ENCODE measurements at places on chromosomes 3 and 15.

GRCh38 chr15:69573815-69574475 lies 121.3 kb downstream of the RPLP1 start:
- no peak overlapping the region for H3K27ac ChIP-seq
- DNase-seq = no peak
- no peaks in the 10 kb centered on the region for H3K27me3 ChIP-seq

- H3K27me3 ChIP-seq = no peaks in the 10 kb centered on the region
- no peak for DNase-seq
- no peak overlapping the region for H3K27ac ChIP-seq
- H3K4me3 ChIP-seq = no peak overlapping the region
- H3K4me1 ChIP-seq = no peaks in the 10 kb centered on the region
Observed at GRCh38 chr15:100770661-100771584, 108.7 kb upstream of the ALDH1A3 start.

GRCh38 chr3:65575376-65575840 lies 463.3 kb downstream of the MAGI1 start:
- no peak for DNase-seq
- no peak overlapping the region for H3K27ac ChIP-seq
- no peak overlapping the region for H3K4me3 ChIP-seq
- no peaks in the 10 kb centered on the region for H3K27me3 ChIP-seq
- H3K36me3 ChIP-seq = no peaks in the 10 kb centered on the region

DNA sequence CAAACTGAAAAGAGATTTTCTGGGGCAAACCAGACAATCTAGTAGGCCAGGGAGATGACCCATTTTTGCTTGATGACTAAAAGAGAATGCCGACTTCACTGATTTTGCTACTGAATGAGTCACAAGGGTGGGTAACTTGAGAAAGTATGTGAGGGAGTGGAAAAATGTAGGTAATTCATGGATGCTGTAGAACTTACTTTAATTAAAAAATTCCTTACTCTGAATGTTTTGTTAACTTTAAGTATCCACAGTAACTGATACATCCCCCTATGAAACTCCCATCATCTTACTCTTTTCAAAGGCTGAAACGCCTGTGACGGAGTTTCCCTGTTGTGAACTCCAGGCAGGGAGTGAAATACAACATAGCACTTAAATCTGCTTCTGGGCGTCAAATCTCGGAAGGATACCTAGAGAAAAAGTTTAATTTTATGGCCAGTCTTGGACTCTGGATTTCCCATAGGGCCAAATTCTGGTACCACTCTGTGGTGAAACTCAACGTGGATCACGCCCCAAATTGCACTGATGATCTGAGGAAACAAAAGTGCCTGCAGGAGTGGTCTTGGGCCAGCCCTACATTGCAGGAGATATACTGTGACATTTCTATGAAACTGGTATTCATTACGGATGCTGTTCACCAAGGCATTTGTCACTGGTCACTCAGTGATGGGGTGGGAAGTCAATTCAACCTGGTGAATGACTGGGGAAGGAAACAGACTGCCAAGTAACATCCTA lies 24.0 kb downstream of the GOLIM4 start:
- H3K4me1 ChIP-seq = no peaks in the 10 kb centered on the region
- no peaks in the 10 kb centered on the region for H3K27me3 ChIP-seq
- H3K36me3 ChIP-seq = no peaks in the 10 kb centered on the region

DNA sequence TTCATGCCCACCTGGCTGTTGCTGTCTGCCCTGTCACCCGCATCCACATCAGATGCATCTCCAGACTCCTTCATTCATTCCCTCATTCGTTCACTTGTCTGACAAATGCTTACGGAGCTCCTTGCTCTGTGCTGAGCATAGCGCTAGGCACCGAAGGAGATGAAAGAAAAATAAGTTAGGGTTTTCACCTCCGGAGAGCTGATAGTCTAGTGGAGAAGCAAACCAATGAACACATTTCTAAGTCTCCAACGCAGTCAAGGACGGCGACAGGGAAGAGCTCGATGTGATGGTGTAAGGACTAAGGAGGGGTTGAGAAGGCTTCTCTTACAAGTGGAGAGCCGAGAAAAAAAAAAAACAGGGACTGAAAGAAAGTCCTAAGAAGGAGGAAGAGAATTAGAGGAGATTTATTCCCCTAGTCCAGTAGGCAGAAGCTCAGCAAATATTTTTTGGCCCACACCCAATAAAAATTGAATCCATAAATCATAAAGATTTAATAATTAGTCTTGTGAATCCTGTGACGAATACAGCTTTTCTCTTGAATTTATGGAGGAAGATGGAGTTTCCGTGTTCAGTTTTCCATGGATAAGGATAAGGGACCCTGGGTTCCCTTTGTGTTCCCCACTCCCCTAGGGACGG lies 127.2 kb upstream of the DLG1 start:
- H3K4me1 ChIP-seq = peaks cover 7% of the 10 kb centered on the region
- DNase-seq = no peak
- no peak overlapping the region for H3K4me3 ChIP-seq
- no peaks in the 10 kb centered on the region for H3K36me3 ChIP-seq

DNA sequence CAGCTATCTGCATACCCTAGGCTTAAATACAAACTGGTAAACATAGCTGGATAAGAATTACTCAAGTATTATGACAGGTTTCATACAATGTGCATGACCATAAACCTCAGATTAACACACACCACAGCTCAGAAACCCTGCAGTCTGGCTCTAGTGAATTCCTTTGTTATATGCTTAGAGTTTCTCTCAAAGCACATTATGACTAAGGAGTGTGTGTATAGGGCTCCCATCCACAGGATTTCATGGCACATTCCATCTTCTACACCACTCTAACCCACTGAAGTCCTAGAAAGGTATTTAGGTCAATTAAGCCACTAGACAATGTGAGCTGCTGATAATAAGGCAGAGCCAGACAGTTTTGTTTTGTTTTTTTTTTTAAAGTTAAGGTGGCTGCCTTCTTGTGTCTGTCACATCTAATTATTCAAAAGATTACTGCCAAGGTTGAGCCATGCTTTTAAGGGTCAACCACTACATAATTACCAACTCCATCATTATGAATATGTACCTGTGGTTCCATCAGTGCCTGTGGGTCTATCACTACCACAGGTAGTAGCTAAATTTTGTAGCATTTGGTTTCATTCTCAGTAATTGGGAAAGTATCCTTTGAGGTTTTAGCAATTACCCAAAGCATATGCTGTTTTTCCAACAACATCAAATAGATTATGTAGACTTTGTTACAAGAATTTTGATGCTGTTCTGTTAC lies 107.0 kb downstream of the ALCAM start:
- no peak for DNase-seq
- no peak overlapping the region for H3K27ac ChIP-seq
- no peaks in the 10 kb centered on the region for H3K4me1 ChIP-seq
- H3K27me3 ChIP-seq = no peaks in the 10 kb centered on the region
- H3K4me3 ChIP-seq = no peak overlapping the region

GRCh38 chr3:62151591-62151990 lies 221.8 kb downstream of the FEZF2 start:
- no peaks in the 10 kb centered on the region for H3K36me3 ChIP-seq
- H3K27me3 ChIP-seq = no peaks in the 10 kb centered on the region
- DNase-seq = no peak
- no peaks in the 10 kb centered on the region for H3K4me1 ChIP-seq
- no peak overlapping the region for H3K27ac ChIP-seq

- peak; percentile 13 for DNase-seq
- no peaks in the 10 kb centered on the region for H3K36me3 ChIP-seq
- peaks cover 20% of the 10 kb centered on the region for H3K27me3 ChIP-seq
- no peak overlapping the region for H3K4me3 ChIP-seq
- H3K4me1 ChIP-seq = no peaks in the 10 kb centered on the region
- no peak overlapping the region for H3K27ac ChIP-seq
Observed at GRCh38 chr3:10753964-10754363, 62.1 kb upstream of the SLC6A11 start.

- peaks cover 16% of the 10 kb centered on the region for H3K4me1 ChIP-seq
- no peak for DNase-seq
- H3K27ac ChIP-seq = no peak overlapping the region
- no peaks in the 10 kb centered on the region for H3K36me3 ChIP-seq
Observed at GRCh38 chr3:183255348-183255730, 2.3 kb downstream of the B3GNT5 start.

GRCh38 chr3:191139736-191140135 lies 59.3 kb upstream of the OSTN start:
- H3K27ac ChIP-seq = no peak overlapping the region
- no peaks in the 10 kb centered on the region for H3K27me3 ChIP-seq
- no peaks in the 10 kb centered on the region for H3K36me3 ChIP-seq

GRCh38 chr15:67762610-67763368 lies 62.5 kb upstream of the SKOR1 start:
- no peaks in the 10 kb centered on the region for H3K27me3 ChIP-seq
- H3K4me3 ChIP-seq = no peak overlapping the region
- H3K36me3 ChIP-seq = peaks cover 7% of the 10 kb centered on the region
- H3K27ac ChIP-seq = no peak overlapping the region
- peaks cover 27% of the 10 kb centered on the region for H3K4me1 ChIP-seq

DNA sequence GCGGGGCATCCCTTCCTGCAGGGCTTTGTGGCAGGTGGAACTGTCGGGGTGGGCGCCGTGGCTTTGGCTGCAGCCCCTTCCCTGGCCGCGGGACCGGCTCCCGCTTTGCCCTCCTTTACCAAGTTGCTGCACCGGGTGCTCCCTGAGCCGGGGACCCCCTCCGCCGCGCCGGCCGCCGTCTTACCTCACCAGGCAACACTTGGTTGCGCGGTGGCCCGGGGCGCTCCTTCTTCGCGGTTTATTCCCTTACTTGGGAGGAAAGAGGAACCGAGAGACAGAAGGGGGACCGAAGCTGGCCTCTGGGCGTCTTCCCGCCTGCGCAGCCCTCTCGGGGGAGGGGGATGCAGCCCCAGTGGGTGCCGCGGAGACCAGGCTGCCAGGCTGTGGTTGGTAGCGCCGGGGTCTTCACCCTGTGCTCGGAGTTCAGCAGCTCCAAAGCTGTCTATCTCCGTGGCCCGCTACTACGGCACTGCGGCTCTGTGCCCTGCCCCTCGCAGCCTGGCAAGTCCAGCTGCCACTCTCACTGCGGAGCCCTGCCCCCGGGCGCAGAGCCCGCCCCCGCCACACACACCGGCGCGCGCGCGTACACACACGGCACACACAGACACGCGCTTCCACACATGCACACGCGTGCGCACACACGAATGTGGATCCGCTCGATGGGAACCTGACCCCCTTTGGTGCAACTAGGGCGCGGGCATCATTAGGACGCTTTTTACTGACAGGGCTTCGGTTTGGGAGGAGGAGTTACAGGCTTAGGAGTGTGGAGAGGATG lies at the start of gene DGKG:
DGKG (minus strand) TSS at position 473 of the 775 bp plus-strand sequence. CDS start 41,775 bp downstream, outside the sequence.
- peaks cover 11% of the 10 kb centered on the region for H3K4me1 ChIP-seq
- H3K4me3 ChIP-seq = peak within 1 kb of the TSS; percentile 37
- no peak for DNase-seq
- H3K27me3 ChIP-seq = peaks cover 25% of the 10 kb centered on the region
- no peaks in the 10 kb centered on the region for H3K36me3 ChIP-seq
- no peak within 1 kb of the TSS for H3K27ac ChIP-seq

DNA sequence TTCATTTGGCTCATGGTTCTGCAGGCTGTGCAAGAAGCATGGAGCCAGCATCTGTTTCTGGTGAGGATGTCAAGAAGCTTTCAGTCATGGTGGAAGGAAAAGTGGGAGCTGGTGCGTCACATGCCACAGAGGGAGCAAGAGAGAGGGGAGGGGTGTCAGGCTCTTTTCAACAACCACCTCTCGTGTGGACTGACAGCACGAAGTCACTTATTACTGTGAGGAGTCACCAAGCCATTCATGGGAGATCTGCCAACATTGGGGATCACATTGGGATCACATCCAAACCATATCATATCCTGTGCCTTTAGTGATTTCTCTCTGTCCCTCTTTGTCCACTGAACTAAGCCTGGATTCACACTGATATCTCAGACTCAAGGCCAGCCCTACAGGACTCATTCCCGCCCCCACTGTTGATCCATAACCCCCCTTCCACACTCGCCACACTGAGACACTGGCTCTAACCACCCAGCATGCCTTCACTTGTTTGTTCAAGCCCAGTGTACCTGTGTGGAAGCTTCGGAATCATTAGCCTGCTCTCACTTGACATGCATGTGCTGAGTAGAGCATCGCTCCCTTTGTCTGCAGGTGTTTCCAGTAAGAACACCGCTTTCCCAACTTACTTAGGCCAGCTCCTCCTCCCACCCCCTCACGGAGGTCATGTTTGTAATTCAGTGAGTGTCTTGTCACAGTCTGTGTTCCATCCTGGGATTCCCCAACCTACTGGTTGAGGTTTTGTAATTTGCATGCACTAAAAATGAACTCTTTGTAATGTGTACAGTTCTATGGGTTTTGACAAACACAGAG lies 132.2 kb downstream of the KLF13 start:
- DNase-seq = no peak
- no peak overlapping the region for H3K4me3 ChIP-seq
- no peaks in the 10 kb centered on the region for H3K27me3 ChIP-seq

DNA sequence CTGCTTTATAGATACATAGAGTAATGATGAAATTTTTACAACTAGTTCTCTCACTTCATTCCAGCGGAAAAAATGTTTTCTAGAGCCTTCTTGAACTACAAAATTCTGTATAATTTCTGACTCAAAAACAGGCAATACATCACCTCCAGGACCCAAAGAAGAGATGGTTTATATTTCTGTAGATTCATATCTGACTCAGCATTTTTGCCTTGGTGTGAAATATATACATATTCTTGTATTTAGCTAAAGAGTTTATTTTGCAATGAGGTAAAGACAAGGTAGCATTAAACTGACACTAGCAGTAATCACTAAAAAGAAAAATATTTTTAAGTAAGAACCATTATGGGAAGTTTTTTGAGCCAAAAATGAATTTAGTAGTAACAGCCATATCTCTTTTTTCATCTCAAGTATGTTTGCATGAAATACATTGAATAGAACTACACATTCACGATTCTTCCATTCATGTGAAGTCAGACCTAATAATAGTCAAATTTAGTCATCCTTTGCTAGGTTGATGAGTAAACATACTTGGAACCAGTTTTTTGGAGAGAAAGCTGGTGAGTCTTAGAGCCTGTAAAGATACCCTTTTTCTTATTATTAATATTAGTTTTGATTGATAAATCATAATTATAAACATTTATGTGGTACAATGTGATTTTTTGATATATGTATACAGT lies 31.6 kb downstream of the COL8A1 start:
- no peak overlapping the region for H3K4me3 ChIP-seq
- peaks cover 5% of the 10 kb centered on the region for H3K27me3 ChIP-seq
- DNase-seq = no peak
- H3K36me3 ChIP-seq = no peaks in the 10 kb centered on the region
- H3K4me1 ChIP-seq = no peaks in the 10 kb centered on the region
- no peak overlapping the region for H3K27ac ChIP-seq

DNA sequence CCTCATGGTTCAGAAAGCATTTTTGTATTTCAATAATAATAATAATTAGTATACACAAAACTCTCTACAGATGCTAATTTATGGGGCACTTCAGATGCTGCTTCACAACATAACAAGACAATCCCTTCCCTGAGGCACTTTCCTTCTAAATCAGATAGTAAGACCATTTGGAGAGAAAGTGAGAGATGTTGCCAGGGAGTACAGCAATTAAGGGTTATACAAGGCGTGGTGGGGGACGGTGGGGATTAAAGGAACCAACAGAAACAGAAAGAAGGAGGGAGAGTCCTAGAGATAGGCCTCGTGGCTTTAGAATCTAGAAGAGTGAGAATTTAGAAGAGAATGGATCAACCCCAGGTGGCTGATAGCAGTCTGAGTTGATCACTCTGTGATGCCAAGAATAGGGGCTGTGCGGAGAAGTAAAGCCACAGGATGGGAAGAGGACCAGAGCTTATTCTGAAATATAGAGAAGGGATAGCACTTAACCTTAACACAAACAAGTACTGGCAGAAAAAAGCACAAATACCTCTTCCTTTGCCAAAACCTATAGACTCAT lies 76.9 kb downstream of the ETFA start:
- H3K27ac ChIP-seq = no peak overlapping the region
- peaks cover 14% of the 10 kb centered on the region for H3K36me3 ChIP-seq
- H3K4me1 ChIP-seq = no peaks in the 10 kb centered on the region
- H3K4me3 ChIP-seq = no peak overlapping the region
- no peak for DNase-seq
- no peaks in the 10 kb centered on the region for H3K27me3 ChIP-seq
